Caco-2 (cell line): ENCODE measurements at places on chromosomes 1 and 21.

GRCh38 chr21:33733601-33734000 lies 91.3 kb downstream of the ITSN1 start:
- DNase-seq, result no peak

DNA sequence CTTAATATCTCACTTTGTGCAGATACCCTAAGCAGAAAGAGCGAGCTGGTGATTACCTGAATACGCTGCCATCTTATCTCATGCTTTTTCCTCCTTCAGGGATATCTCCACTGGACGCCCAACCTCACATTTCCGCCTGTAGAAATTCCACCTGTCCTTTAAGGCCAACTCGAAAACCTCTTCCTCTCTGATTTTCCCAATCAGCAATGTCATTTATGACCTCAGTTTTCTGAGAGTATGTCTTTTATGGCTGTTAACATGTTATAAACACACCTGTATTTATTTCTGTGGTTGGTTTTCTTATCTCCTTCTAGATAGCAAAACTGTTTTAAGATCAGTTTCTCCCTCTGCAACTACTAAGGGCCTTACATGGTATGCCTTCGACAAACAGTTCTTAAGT lies 41.1 kb downstream of the CD34 start:
- peak; percentile 59 for DNase-seq

DNA sequence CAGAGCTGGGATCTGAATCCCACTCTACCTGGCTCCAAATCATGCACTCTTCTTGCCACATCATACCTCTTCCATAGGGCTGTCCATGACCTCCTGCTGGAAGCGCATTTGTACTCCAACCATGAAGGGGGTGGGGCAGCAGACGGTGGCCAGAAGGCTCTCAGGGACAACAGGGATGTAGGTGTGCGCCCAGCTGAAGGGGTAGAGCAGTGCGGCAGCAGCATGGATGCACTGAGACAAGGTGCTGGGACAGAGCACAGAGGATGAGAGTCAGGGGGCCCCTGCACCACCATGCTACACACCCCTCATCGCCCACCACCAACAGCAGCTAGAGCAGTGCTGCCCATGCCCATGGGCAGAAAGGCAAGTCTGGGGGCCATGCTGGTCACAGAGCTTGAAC lies 8.4 kb downstream of the DENND2D start:
- no peak for DNase-seq

DNA sequence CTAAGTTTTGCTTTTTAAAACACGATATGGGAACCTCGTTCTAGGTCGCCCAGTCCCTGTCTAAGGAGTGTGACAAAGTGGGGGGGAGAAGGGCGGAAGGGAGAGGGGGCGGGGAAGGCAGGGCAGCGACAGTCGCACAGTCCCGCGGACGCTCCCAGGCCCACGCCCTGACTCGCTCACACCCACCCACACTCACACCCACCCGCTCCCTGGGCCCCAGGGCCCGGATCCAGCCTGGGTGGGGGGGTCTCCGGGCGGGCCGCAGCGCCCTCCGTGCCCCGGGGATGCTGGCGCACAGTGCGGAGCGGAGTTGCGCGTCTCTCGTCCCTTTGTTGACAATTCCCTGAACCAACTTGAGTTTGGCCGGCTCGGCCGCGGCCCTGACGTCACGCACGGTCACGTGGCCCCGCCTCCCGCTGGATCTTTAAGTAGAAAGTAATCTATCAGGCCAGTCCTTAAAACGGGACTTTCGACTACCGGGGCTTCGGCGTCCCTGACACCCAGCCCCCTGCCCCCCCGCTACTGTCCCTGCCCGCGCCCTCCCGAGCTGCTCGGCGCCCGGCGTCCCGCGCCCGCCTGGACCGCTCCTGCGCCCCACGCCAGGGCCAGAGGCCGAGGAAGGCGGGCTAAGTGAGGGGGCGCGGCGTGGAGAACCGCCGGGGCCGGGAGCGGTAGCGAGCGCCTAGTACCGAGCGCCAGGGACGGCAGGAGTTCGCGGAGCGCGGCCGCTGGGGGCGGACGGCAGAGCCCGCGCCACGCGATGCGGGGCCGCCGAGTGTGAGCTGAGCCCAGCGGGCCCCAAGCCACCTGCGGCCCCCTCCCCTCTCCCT lies at the start of gene FOXD3:
FOXD3 (plus strand) TSS at position 454 of the 830 bp plus-strand sequence. CDS start 492 bp downstream, outside the sequence.
- DNase-seq, result peak; percentile 53

GRCh38 chr1:167093846-167094516 lies at the start of gene STYXL2:
Gene STYXL2, plus strand, starts transcription at chr1:167094075. Its CDS starts 775 bp downstream, at chr1:167094850.
- DNase-seq, result no peak

GRCh38 chr1:67749263-67749843 lies 64.4 kb downstream of the GADD45A start:
- DNase-seq, result peak; percentile 68

GRCh38 chr1:210299501-210299900 lies 29.2 kb upstream of the HHAT start:
- DNase-seq, result no peak

GRCh38 chr1:157658571-157658970 lies 42.0 kb downstream of the FCRL3 start:
- DNase-seq, result no peak

- DNase-seq, result no peak
Observed at GRCh38 chr1:170162459-170163246, 16.9 kb downstream of the NTMT2 start.

GRCh38 chr1:64940025-64940424 lies 26.3 kb downstream of the JAK1 start:
- no peak for DNase-seq

GRCh38 chr1:21706151-21706835 lies 37.1 kb upstream of the RAP1GAP start:
- DNase-seq, result no peak

DNA sequence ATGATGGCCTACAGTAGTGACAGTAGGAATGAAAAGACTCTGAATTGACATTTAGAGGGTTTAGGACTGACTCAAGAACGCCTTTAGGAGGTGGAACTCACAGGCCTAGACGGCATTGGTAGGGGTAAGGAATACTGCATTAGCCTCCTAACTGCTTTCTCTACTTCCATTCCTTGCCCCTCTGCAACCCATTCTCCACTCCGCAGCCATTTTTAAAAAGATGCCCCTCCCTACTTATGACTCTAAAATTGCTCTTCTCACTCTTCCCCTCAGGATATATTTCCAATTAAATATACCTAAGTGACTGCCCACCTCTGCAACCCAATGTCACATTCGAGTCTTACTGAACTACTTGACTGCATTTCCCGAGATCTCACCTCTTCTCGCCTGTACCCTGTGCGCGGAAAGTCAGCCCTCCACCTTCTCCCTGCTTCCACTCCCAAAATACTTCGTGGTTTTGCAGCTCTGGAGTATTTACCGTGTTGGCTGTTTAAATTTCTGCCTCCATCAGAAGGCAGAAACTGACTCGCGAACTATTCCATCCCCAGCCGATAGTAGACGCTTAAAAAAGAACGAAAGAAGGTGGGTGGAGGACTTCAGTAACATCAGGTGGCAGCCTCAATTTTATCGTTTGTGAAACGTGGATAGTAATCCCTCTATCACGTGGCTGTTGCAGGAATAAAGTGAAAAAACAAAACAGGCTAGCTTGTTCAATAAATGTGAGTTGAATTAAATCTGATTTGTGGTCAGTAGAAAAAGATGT lies 1.1 kb upstream of the YBX1 start:
- no peak for DNase-seq

DNA sequence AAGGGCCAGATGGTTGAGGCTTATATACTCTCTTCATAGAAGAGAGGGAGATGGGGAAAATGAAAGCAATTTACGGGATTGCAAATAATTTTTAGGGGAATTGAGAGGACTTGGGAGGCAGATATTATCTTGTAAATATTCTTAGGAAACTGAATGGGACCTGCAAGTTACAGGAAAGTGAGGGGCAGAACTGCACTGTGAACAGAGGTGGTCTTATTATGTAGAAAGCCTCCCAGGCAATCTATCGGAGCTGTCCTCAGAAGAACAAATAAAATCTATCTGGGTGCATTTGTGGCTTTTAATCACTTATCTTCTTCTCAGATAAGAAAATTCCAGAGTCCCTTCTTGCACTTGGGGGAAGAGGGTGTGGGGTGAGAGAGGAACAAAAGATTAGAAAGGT lies 223.5 kb downstream of the RHOU start:
- DNase-seq, result no peak

DNA sequence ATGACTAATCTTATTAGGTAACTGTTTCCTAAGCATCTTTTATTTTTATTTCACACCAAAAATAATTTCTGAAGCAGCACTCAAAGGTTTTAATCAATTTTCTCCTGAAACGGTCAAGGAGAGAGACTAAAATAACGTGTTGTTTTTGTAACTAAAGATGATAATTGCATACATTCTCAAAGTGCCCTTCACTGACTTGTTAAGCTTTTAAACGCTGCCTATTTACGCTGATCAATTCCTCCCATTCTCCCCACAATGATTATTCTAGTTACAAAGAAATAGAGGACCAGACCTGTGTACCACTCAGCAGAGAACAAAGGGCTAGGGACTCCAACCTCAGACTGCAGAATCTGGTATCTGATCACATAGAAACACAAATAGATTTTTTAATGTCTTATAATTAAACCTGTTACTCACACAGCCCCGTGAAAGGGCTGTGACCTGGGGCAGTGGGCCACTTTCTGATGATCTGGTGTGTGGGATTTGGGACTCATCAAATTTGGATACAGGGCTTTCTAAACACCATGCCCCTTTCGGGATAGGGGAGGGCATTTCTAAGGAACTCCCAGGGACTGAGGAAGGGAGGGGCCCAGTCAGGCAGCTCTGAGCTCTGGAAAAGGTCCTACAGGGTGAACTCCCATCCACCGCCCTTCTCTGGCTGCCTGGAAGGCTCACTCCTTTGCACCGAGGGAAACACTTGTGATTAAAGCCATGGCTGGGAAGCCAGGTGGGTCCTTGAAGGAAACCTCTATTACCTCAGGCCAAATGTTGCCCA lies 65.2 kb downstream of the BCAR3 start:
- DNase-seq, result no peak

DNA sequence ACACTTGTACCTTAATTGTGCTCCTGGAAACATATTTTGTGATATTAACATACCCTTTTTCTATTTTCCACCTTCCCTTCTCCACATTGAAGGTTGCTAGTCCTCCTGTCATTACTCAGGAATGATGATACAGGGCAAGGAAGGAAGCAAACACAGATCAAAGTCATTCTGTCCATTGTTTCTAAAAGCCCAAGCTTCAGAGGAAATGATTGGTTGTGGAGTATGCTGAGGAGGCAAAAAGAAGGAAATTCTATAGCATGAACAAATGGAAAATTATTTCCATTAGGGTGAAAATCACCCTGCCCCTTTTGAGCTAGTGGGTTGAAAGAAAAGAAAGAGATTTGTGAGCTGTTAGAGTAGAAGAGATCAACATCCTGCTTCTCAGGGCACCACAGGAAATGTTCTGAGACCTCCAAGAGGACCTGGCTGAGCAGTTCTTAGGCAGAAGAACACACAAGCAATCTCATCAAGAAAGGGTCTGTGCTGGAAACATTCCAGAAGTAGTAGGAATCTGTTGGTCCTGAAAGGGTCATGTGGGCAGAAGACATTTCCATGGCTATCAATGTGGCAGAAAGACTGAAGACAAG lies 29.0 kb upstream of the PRRX1 start:
- no peak for DNase-seq

DNA sequence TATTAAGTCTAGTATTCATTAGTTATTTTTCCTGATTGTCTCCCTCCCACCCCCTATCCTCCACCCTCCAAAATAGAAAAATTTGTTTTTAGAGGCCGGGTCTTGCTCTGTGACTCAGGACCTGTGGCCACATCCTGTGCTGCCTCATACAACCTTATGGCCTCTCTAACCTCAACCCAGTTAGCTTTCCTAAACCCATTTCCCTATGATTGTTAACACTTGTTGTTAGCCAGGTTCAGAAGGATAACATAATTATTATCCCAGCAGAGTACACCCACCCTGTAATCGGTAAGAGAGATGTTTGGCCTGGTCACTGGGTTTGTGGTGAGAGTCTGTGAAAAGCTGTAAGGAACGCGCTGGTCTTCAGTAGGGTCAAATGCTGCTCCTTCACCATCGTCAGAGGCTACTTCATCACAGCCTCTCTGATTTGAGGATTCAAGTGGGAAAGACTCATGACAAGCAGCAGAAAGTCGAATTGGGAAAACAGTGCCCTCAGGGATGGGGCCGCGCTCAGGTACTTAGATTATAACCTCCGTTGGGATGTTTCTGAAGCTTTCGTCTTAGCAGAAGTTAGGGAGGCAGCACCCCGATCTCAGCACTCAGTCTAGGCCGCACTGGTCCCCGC lies 35.9 kb upstream of the HMGN1 start:
- no peak for DNase-seq

DNA sequence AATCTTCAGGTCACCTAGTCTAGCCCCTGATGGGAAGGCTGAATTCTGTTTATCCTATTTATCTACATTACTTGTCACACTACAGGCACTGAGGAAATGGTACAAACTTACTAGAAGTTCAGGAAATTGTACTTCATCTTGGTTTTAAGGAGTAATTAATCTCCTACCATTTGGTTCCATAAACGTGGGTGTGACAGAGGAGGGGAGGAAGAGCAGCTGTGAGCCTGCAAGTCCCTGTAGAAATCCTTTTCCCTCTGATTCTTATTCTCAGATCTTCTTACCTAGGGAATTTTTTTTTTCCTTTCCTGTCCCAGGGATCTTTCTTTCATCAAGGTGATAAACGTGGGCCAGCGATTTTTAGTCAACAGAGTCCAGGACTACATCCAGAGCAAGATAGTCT lies 14.1 kb downstream of the PFKFB2 start:
- no peak for DNase-seq

DNA sequence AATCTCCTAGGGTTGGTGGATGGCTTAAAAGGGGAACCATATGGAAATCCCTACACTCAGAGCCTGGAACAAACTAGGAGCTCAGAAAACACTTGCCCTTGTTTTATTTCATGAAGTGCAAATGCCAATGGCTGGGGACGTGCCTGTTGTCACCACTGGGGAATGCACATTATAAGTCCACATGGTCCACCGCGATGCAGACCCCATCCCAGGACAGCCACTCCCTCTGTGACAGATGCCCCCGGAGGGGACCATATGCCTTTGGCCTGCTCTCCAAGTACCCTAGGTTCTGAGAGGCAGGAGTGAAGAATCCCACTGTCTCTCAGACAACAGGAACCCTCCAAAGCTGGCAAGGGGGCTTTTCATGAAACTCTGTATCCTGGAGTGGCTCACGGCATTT lies 42.3 kb downstream of the LRP8 start:
- no peak for DNase-seq

DNA sequence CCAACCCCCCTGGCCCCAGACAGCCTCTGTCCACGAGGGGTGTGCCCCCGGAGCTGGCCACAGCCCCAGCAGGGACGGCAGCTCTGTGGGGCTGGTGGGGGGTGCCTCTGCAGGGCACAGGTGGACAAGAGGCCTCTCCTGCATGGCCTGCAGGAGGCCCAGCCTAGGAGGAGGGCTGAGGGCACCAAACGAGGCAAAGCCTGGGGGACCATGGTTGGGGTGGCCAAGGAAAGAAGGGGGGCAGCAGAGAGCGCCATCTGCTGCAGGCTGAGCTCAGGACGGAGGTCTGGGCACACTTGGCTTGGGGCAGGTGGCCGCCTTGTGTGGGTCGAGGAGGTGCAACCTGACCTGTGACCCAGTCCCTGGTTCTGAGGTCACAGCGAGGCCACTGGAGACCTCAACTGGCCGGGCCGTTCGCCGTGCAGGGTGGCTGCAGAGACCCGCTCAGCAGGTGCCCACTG lies 27.3 kb downstream of the RRP1 start:
- no peak for DNase-seq

GRCh38 chr1:16023050-16023653 lies 1.3 kb downstream of the CLCNKA start:
- DNase-seq, result no peak

- DNase-seq, result peak; percentile 82
Observed at GRCh38 chr1:230426246-230427093, at the start of gene PGBD5. Gene PGBD5, minus strand, starts transcription at chr1:230426332. Its CDS starts 404 bp downstream, at chr1:230425928.
